ENCODE measurements at places on chromosomes 2 and 18.

DNA sequence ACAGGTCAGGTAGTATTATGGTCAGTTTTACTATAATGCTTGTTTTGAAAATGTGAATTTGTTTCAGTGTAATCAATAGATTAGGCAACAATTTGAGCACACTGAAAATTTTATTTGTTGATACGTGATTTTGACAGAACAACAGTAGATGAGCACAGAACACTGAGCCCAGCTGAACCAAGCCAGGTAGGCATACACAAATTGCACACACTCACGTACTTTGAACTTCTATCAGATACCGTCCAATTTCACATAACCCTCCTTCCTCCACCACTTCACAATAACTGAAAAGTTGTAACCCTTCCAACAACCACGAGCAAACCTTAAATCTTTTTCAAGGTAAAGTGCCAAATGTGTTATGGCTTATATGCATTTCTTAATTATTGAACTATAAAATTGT, 229.5 kb upstream of the TMEFF2 start:
- DNase-seq: no peak

DNA sequence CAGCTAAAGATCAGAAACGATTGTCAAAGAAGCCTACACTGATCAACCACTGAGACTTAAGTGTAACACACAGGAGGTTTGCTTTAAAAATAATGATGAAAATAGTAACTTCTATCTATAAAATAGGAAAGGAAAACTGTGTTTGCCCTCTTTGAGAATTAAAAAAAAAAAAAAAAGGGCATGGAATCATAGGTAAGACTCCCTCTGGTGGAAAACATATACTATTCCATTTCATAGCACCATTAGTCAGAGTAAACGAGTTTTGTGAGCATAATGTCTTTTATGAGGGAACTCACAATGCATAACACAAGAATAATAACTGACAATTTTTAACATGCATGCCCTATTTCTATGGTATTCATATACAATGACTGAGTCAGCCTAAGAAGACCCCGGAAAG, 36.3 kb downstream of the SLC35F5 start:
- no peak for DNase-seq

DNA sequence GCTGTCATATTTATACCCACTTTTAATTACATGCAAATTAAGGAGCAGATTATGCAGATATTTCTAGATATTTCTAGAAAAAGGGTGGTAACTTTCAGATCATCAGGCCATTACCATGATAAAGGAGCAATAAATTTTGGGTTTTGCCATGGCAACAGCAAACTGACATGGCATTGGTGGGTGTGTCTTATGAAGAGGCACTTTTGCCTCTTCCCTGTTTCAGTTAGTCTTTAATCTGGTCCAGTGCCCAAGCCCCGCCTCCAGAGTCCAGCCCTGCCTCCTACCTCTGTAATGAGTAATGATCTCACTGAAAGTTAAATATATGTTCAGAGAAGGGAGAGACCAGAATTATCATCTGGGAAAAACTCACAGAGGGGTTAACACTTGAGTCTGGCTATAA, 124.8 kb downstream of the SCG2 start:
- DNase-seq: no peak

GRCh38 chr2:1501991-1502390, 88.7 kb downstream of the TPO start:
- no peak for DNase-seq

DNA sequence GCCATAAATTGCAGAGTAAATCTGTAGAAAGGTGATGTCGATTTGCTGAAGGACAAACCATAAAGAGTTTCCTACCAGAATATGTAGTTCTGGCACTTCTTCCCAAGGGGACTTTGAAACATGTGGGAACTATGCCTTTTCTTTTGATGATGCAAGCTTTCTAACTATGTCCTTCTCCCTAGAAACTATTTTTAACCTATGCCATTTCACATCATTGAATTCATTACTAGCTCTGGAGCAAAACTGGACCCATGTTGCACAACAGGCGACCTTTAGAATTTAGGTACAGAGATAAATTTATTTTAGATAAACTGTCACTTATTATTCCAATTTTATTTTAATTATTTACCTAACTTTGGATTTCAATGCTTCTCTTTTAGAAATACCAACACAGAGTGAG, 186.5 kb downstream of the CCDC102B start:
- DNase-seq: no peak

GRCh38 chr2:46485002-46485401, 5.6 kb downstream of the TMEM247 start:
- no peak for DNase-seq

- DNase-seq: no peak
Measured at GRCh38 chr2:101011152-101011551, 9.1 kb downstream of the RPL31 start.

DNA sequence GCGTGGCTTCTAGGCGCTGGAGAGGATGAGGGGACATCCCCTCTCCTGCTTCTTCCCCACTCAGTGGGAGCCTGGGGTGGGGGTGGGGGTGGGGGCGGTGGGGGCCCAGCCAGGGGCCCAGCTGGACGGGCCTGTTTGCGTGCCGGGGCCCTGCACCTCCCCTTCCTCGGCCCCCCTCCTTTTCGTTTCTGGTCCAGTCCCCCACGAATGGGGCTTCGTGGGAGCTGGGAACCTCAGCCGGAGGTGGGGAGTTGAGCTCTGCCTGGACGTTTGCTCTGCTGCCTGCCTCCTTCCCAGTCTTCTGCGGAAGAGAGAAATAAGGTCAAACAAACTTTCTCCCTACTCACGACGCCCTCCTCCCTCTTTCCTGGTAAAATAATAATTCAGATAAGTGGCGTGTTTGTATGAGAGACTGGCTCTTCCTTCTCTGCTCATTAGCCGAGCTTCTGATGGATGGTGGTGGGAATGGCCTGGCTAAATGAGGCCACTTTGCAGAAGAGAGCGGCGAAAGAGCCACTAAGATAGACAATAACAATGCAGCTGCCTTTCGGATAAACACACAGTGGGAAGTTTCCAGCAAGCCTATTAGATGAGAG, 782 bp downstream of the MTA3 start:
- peak; percentile 57 for DNase-seq

Measured in K562 (cell line).